ENCODE measurements at places on chromosomes 4 and X. TPM values are rescaled to one million over a fixed set of nuclear protein-coding genes. Genes with fewer than 3 reads are reported as not detected.

Gene WDR17
- 6.3 TPM for total RNA-seq

Gene HPGDS
- not detected for total RNA-seq

Gene TSPAN6
- total RNA-seq = 70.6 TPM

Gene FAM9B
- 0.69 TPM for total RNA-seq

Gene ENPP6
- not detected for total RNA-seq

Gene BMPR1B
- total RNA-seq = 9.2 TPM
